Endodermal cell (in vitro differentiated cells): ENCODE measurements at places on chromosomes 3 and 15.

DNA sequence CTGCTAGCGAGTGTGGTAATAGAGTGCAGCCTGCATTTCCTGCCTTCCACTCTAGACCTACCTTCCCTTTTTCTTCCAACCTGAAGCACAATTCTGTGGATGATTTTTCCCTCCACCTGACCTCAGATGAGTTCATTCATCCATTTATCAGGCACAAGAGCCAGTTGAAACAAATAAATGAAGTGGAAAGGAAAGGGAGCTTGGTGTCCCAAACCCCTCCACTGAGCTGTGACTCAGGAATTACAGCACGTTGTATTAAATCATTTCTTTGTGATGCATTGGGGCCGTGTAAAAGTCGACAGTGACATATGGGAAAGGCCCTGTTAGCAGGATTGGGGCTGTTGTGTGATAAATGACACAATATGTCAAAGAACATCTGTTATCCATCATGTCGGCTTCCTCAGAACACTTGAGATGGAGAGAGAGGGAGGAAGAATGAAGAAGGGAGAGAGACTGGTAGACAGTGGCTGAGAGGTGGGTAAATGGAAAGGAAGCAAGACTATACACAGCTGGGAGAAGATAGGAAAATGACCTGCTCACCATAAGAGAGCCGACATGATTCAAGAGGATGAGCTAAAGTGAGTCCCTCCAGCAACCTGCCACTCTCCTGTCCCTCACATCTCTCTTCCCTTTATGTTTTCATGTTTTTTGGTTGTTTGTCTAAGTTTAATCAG, 366.0 kb downstream of the AGBL1 start:
- DNase-seq: no peak

DNA sequence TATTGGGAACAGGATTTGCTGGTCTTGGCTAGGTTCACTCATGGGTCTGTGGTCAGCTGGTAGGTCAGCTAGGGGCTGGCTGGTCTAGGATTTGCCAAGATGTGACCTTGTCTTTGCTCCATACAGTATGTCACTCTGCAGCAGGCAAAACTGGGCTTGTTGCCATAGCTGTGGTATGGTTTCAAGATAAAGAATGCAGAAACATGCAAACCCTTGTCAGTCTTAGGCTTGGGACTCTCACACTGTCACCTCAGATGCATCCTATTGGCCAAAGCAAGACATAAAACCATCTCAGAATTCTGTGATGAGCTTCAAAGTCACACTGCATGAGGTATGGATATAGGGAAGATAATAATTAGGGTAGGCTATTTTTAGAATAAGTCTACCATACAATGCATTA, 66.6 kb upstream of the TBC1D5 start:
- DNase-seq: no peak

- no peak for DNase-seq
Measured at GRCh38 chr15:51322621-51323296, 15.6 kb downstream of the CYP19A1 start.

- no peak for DNase-seq
Measured at GRCh38 chr15:89333959-89334509, 590 bp downstream of the POLG start.
